ENCODE measurements at places on chromosomes 6 and 20.
A peak's percentile ranks its signal among the peaks of the same experiment; 100 is the strongest.

GRCh38 chr6:7922596-7922995 lies 12.0 kb upstream of the TXNDC5 start:
- DNase-seq: no peak

GRCh38 chr6:105797983-105798453 lies 288.1 kb upstream of the PRDM1 start:
- DNase-seq: no peak

DNA sequence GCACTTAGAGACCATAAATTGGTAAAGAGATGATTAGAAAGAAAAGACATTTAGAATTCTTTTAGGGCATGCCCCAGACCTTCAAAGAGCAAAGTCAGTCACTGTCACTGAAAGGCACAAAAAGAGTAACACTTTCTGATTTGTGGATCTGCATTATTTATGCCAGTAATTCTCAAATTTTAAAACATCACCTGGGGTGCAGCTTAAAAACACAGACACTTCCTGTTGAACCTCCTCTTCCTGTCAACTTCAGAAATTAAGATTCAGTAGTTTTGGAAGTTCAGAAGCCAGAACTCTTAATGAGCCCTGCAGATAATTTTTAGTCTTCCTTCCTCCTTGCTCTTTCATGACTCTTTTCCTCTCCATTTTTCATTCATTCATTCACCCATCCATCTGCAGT lies 137.5 kb downstream of the NRN1 start:
- no peak for DNase-seq

- DNase-seq: no peak
These were observed 3.5 kb downstream of the PLEKHG1 start for GRCh38 chr6:150603176-150603575.

GRCh38 chr6:79111549-79111948 lies 33.5 kb upstream of the PHIP start:
- DNase-seq: no peak

GRCh38 chr6:26455357-26455970 lies 2.3 kb upstream of the BTN2A1 start:
- no peak for DNase-seq

DNA sequence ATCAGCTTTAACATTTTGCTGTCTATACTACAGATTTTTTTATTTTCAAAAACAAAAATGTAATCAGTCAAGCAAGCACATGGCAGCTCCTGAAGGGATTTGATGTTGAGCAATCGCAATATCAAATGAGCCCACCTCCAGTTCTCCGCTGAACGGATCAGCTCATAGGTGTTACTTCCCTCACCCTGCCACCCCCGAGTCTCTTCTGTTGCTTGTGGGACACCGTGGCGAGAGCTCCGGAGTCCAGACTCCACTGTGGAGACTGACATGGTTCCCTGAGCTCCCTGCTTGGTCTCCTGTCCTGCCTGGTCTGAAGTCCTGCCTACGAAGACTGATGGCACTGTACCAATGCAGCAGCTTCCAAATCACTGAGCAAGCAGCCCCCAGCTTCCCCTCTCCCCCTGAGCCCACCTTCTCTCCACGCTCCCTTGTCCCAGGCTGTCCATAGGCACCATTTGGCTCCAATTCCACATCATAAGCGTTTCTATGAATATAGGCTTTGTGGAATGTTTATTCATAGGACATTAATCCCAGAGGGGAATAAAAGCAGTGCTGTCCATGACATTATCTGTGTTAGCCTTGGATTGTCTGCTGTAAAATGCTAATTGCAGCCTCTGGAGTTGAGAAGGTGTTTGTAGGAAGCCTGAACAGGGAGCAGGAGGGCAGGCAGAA lies 162.2 kb downstream of the LY86 start:
- DNase-seq: no peak

DNA sequence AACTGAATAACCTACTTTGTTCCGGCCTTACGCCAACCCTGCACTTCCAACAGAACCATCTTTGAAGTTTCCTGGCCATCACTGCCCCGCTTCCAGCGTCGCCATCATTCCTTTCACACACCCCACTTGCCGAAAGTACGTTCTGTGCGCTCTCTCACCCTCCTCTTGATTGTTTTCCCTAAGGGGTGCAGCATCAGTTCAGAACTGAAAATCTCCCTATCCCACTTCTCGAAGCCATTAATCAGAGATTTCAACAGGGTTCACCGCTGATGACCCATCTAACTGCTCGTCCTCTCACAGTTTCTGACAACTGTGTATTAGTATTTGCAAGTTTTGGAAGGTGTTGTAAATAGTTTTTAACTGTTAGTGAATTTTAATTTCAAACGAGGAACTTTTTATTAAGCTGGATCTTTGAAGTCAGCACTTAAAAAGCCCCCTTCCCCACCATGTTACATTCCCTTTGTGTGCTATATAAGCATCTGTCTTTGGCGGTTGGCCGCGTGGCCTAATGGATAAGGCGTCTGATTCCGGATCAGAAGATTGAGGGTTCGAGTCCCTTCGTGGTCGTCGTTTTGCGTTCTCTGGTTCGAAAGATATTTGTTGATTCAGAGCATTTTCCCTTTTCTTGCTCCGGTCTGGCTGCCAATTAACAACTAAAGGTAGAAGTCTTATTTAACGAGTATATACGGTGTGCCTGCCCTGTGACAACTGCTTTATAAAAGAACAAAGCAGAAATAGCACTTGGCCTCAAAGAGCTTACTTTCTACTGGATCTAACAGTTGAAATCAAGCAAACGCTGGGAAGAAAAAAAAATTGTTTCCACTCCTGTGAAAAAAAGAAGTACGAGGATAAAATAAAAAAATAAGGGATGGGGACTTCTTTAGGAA lies 42.6 kb downstream of the TRIM27 start:
- DNase-seq: peak; percentile 79

- no peak for DNase-seq
These were observed 14.5 kb upstream of the GUCA1A start for GRCh38 chr6:42158631-42159030.

GRCh38 chr6:80094017-80094416 lies 12.5 kb upstream of the BCKDHB start:
- DNase-seq: no peak

- no peak for DNase-seq
These were observed 2.9 kb downstream of the SPAG4 start for GRCh38 chr20:35618263-35619131.

GRCh38 chr20:37945091-37945547 lies 42.2 kb downstream of the VSTM2L start:
- DNase-seq: no peak

DNA sequence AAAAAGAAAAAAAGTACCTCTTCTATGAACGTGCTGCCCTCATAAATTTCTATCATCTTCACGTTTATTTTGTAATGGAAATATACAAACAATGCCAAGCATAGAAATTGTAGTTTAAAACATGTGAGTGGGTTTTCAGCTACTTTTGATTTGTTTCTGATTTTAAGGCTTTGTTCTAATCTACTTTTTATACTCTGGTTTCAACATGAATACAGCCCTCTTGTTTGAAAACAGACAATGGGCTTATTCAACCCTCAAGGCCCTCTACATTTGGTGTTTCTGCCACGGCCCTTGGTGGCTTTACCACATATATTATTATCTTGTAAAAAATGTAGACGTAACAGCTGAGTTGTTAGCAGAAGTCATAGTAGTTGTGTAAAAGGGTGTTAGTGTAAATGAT lies 153.9 kb downstream of the SOX4 start:
- DNase-seq: no peak

GRCh38 chr20:20085812-20086211 lies 33.5 kb downstream of the CFAP61 start:
- no peak for DNase-seq

- DNase-seq: no peak
These were observed 28.7 kb upstream of the RPS6KA2 start for GRCh38 chr6:166655713-166656229.

DNA sequence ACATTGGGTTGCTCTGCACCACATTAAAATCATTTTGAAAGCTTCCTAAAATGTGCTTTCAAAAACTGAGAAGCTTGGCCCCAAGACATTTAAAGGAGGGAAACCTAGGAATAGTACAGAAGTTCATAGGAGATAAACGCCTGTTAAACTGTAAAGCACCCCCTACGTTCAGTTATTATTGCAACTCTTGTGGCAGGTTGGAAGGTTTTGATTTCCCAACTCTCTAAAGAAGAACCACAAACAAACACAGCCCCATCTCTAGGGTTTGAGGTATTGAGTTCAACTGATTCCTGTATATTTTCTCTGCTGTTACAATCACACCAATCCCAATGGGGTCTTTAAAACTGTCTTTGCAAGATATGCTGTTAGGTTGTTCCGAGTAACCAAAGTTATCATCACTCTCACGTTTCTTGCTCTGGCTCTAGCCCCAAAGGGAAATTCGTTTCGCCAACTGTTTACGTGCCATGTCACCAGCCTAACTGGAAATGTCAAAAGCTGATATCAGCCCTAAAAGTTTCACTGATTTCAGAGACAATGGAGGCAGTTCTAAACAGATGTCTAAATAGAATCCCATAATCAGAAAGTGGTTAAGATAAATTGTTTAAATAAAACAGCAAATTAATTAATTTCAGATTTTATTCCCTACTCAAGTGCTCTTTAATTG lies 12.1 kb downstream of the TFAP2A start:
- no peak for DNase-seq

GRCh38 chr20:8933381-8933807 lies 135.5 kb upstream of the PLCB4 start:
- no peak for DNase-seq

DNA sequence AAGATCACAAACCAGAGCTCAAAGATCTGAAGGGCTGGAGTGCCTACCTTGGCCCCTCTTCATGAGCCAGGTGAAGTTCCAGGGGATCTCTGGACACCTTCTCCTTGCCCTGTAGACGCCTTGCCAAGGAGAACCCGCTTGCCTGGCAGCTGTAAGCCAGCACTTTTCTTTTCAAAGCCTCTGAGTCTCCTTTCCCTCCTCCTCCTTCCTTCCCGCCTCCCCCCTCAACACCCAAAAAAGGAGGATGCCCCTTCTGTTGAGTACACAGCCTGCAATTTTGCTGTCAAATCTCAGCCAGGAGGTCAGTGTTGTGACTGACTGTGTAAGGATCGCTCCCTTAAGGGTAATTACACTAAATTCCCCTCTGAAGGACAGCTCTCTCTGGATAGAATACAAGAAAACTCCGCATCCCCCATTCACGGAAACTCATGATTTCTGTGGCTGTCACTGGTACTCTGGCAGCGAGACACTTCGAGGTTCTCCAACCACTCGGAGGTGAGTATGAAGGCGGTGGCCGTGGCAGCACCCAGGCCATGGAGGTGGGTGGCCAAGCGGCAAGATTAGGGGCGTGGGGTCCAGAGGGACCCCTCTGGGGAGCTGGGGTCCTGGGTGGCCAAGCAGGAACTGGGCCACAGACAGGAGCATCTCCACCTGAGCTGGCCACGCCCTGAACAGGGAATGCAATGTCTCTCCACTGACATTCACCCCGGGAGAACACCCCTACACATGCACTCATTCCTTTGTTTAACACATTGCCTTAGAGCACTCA lies 23.2 kb upstream of the FOXP4 start:
- DNase-seq: no peak

GRCh38 chr6:5030596-5031136 lies 26.8 kb upstream of the RPP40 start:
- peak; percentile 83 for DNase-seq

GRCh38 chr6:40346246-40346645 lies 240.9 kb downstream of the LRFN2 start:
- DNase-seq: no peak

- no peak for DNase-seq
These were observed 20.4 kb downstream of the THEMIS start for GRCh38 chr6:127880429-127880828.

- DNase-seq: no peak
These were observed 128.1 kb downstream of the OPRM1 start for GRCh38 chr6:154167126-154167525.

DNA sequence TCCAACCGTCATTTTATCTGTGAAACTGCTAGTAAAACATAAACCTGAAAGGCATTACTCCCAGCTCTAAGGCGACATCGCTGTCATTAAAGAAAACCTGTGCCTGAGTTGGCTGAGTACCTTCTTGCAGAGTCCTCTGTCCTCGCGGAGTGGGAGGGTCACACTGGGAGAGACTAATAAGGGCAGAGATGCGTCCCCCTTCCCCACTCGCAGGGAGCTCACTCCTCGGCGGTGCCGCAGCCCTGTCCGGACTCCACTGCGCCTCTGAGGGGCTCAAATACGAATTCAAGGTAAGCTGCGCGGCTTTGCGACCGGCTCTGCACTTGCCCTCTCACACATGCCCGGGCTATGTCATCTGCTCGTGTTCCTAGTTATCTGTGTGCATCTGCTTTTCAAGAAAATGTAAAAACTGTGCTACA lies at the start of gene COL19A1:
Gene COL19A1, plus strand, starts transcription at position 206 of the 419 bp plus-strand sequence. CDS start 13,012 bp downstream, outside the sequence.
- DNase-seq: no peak

DNA sequence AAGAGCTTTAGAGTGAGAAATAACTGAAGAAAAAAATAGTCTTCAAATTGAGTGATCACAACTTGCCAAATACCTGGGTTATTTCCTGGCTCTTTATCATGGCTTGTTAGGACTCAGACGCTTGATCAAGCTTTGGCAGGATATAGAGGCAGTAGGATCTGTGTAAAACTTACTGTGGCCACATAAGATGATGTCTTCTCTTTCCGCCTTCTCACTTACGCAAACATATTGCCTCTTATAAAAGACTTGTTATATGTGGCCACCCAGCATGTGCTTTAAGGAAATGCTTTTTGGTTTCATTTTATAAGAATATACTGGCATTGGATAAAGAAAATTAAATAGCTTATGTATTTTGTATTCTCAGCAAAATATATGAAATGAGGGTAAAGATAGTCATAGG lies 101.8 kb upstream of the AKIRIN2 start:
- no peak for DNase-seq

DNA sequence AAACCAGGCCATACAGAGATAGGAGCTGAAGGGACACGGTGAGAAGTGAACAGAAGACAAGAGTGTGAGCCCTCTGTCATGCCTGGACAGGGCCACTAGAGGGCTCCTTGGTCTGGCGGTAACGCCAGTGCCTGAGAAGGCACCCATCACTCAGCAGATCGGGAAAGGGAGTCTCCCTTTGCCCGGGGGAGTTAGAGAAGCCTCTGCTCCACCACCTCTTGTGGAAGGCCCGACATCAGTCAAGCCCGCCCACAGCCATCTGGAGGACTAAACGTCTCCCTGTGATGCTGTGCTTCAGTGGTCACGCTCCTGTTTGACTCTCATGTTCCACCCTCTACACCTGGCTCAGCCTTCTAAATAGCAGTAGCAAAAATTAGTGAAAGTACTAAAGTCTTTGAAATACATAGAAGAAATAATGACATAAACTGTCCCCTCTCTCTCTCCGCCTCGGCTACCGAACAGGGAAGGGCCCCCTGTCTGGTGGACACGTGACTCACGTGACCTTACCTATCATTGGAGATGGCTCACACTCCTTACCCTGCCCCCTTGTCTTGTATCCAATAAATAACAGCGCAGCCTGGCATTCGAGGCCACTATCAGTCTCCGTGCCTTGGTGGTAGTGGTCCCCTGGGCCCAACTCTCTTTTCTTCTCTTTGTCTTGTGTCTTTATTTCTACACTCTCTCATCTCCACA lies 66.7 kb downstream of the RPP21 start:
- peak; percentile 41 for DNase-seq

GRCh38 chr6:24565196-24565595 lies 70.4 kb downstream of the ALDH5A1 start:
- DNase-seq: no peak

DNA sequence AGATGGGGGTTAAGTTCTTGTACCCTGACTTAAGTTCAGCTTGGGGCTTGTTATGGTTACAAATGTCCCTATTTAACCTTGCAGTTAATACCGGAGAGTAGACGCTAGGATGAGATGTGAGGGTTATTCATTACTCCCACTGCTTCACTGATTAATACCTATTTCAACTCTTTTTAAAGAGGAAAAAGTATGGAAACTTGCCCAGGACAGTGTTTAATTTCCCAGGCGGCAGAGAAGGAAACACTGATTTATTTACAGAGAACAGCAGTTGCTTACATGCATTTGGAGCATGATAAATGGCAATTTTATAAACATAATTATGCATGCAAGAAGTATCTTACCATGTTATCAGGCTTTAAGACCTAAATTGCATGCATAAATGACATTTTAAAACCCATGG lies 137.7 kb downstream of the RCAN2 start:
- DNase-seq: no peak

Measured in hematopoietic multipotent progenitor cell treated with erythropoietin and hydrocortisone succinate and interleukin-3 and kit ligand, for 17 days (in vitro differentiated cells).